ENCODE measurements at places on chromosomes 13 and 19.

- no peak for DNase-seq
Measured at GRCh38 chr13:43389983-43390382, 366.6 kb downstream of the DNAJC15 start.

GRCh38 chr13:74444864-74445479 is 310.8 kb upstream of the KLF12 start:
- DNase-seq, result no peak

GRCh38 chr13:28628241-28628640 is 30.7 kb upstream of the POMP start:
- no peak for DNase-seq

DNA sequence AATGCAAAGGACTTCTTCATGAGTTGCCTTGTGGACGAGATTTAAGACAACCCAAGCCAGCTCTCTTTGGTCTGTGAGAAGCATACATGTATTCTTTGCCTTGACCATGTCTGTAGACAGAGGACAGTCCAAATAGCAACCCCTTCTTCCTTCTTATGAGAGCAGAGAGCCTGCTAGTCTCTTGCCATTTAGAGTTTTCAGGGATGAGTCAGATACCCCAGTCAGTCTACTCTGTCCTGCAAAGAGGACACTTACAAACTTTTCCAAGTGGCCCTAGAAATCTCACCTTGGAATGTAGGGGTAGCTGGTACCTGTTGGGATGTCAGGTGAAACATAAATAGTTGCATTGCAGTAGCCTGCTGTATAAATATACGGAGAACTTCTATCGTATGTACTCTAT is 36.7 kb downstream of the DNAJC3 start:
- no peak for DNase-seq

- no peak for DNase-seq
Measured at GRCh38 chr19:11278670-11279069, 16.3 kb upstream of the DOCK6 start.

DNA sequence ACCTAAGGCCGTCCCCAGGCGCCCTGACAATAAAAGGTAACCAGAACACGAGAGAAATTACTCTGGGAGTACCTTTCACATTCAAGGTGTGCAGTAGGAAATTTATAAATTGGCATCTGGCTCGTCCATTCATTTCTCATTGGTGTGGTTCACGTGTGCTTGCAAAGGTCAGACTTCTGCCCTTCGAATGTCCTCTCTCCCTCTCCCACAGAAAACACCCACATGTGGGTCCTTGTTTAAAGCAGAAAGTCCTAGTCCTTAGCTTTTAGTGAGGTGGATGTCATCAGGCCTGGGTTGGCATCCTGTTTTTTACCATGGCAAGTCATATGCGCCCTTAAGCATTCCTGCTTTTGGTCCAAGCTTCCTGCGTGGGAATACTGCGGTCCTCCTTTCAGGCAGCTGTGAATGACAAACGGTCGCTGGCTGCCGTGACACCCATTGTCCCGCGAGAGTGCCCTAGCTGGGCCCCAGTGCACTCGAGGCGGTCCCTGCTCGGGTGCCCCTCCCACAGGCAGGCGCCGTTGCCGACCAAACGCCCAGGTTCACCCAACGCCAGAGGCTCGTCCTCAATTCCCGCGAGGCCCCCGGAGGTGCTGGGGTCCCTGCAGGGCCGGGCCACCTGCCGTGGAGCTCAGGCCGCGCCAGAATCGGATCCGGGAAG is at the start of gene NUDT19:
Gene NUDT19, plus strand, starts transcription at position 531 of the 661 bp plus-strand sequence. CDS start 140 bp downstream, outside the sequence.
- DNase-seq, result no peak

DNA sequence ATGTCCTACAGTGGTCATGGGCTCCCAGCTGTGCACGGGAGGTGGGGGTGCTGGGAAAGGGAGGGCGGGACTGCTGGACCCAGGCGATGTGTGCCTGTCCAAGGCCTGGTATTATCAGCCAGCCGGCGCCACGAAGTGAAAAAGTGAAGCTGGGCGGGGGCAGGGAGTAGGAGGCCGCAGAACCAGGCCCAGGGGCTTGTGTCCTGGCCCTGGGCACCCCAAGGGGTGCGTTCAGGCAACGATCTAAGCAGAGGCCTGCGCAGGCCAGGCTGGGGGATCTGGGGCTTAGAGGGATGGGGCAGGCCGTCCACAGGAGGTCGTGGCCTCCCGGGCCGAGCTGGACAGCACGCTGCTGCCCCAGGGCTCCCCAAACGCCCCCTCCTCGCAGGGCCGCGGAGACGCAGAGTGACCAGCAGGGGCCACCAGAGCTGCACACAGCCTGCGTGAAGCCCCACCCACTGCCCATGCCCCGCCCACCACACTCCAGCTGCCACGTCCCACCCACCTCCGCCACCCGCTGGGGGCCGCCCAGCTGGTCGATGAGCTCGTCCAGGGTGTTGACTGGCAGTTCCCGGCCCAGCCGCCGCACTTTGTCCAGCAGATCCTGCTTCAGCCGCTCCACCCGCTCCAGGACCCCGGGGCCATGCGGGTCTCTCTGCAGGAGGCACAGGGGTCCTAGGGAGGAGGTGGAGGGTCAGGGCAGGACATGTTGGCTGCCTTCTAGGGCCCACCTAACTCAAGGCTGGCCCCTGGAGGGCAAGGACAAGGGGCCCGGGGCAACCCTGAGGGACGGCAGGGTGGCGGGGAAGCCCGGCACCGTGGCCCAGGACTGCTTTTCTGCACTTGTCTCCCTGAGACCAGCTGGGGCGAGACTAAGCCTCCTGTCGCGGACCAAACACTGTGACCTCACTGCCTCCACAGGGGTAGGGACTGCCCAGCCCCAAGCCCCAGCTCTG is 9.5 kb downstream of the GPX4 start:
- no peak for DNase-seq
